ENCODE measurements at places on chromosomes 13 and 19.

DNA sequence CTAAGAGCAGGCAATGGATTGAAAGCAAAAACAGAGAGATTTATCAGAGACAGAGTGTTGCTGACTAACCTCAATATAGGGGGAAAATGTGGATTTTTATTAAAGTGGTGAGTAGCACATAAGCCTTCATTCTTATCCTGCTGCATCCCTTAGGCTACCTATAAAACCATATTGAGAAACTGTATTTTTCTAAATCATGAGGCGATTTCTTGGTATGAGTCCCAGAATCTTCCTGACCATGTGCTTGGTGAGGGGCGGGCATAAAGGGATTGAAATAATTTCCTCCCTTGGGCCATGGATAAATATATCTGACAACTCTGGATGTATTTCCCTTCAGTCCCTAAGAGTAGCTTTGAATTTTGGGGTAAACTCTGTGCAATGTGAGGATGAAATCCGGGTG, 72.8 kb downstream of the EFNB2 start:
- DNase-seq, result no peak

GRCh38 chr19:22622901-22623840, 11.0 kb upstream of the ZNF492 start:
- no peak for DNase-seq

DNA sequence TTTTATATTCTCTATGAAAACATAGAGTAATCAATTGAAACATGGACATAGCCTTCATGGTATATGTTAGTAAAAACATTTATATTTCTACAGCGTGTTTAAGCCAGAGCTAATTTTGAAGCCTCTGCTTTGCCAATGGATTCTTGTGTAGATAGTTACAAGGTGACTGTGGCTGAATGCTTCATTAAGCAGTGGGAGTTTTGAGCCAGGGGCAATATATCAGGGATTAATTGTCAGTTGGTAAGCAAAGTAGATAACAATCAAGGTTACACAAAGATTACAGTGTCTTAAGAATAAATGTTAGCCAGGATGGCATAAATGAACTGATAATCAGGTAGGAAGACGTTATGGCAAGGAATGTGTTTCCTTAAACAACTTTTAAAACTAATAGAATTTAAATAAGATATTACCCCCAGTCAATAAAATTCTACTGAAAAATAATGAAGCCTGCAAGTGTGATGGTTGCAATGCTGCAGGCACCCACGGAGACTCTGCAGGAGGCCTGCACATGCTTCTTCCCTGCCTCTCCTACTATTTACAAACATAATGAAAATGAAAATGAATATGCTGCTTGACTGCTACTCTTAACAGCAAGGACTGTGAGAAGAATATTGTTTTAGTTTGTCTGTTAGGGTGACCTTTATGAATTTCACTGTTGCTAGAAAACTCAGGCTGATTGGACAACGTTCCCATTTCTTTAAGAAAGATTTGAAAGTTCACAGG, 588.5 kb downstream of the GPC5 start:
- no peak for DNase-seq

- no peak for DNase-seq
These were observed 66.4 kb upstream of the PCDH9 start for GRCh38 chr13:67296511-67296910.

DNA sequence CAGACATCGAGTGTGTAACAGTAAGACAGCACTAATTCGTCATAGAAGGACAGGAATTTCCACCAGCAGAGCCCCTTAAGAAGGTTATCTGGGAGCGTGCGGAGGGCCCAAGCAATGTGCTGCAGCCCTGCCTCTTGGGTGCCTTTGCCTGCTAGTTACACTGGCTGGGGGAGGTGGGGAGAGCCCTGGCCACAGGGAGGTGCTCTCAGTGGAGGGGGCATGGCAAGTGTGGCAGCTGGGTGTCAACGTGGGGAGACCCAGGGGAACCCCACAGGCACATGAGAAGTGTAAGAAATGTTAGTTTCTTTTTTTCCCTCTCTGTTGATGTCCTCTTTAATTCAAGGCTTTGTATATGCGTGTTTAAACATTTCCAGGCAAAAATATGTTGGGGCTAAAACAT, 50.9 kb upstream of the TMTC4 start:
- DNase-seq, result no peak

- no peak for DNase-seq
These were observed 777.1 kb downstream of the LIG4 start for GRCh38 chr13:107438251-107438650.

GRCh38 chr19:18999896-19000620, 33.3 kb downstream of the SUGP2 start:
- no peak for DNase-seq

- DNase-seq, result no peak
These were observed 11.6 kb upstream of the ASF1B start for GRCh38 chr19:14147797-14148605.

GRCh38 chr13:24097667-24098066, 62.9 kb upstream of the SPATA13 start:
- no peak for DNase-seq

GRCh38 chr13:27172495-27172842, 858 bp upstream of the USP12 start:
- no peak for DNase-seq

DNA sequence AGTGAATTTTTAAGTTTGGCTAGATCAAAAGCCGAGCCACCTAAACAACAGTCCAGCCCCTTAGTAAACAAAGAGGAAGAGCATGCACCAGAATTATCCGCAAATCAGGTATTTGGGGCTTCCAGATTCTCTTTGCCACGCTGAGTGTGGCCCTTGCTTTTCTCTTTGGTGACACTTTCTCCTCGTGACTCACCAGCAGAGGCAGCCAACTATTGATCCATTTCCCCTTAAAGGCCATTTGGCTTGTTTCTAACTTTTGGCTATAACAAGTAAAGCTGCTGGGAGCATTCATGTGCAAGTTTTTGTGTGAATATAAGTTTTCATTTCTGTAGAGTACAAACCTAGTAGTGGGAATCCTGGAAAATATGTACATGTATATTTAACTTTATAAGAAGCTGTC, 17.6 kb upstream of the WDR88 start:
- no peak for DNase-seq

- no peak for DNase-seq
These were observed 83.4 kb downstream of the GPR12 start for GRCh38 chr13:26677156-26677555.

GRCh38 chr19:47002106-47002766, 17.4 kb upstream of the NPAS1 start:
- no peak for DNase-seq

GRCh38 chr19:12607631-12608030, 3.0 kb downstream of the ZNF490 start:
- DNase-seq, result no peak

DNA sequence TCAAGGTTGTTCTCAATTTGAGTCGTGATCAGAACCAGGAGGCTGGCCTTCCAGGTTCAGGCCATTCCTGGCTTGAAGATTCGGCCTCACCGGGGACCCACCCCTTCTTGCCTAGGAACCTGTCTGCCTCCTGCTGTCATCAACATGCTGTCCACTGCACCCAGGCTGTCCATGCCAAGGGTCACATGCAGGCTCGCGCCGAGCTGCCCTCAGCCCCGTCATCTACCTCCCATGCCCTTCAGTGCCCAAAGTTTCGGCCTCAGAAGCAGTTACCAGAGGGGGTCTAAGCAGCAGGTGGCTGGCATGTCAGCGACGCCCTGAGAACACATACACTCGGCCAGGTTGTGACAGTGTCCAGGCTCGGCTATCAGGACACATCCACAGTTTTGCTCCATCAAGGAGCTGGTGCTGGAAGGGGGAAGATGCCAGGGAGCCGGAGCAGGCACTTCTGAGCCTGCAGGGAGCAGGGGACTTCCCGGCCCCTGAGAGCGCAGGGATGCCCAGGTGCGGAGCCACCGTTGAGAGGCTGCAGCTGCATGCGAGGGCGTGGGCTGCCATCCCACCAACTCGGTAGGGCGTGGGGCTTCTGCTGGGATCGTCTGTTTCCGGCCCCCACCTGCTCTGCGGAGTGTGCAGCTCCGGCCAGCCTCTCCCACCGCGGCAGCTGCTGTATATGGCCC, 590.9 kb upstream of the SLITRK5 start:
- DNase-seq, result no peak

GRCh38 chr13:59337070-59337469, 826.7 kb downstream of the DIAPH3 start:
- DNase-seq, result no peak

GRCh38 chr13:36673352-36673751, 468 bp upstream of the SERTM1 start:
- DNase-seq, result no peak

GRCh38 chr13:95243207-95243606, 58.0 kb downstream of the ABCC4 start:
- DNase-seq, result no peak

DNA sequence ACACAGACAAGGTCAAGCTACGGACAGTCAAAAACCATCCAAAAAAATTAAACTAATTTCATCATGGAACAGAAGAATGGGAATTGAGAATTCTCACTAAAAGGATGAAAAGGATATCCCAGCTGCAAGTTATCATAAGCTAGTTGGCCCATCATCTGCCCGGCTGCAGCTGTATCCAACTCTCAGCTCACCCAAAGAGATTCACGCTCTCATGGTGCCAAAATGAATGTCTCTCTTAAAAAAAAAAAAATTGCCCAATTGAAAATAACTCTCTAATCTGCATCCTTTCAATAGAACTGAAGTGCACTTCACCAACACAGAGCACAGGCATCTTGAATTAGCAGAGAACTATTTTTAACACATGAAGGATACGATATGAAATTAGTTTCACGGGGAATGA, 20.0 kb downstream of the ENOX1 start:
- no peak for DNase-seq

DNA sequence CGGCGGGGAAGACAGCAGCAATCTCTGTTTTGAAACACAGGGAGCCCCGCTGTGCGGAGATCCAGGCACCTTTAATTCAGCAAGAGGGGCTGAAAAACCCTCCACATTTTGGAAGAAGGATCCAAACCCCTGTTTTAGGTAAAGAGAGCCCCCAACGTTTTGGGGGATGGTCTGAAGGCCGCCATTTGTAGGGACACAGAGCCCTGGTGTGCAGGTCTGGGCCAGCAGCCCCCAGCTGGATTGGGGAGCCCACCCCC, 3.5 kb upstream of the HOOK2 start:
- DNase-seq, result no peak

GRCh38 chr19:33194886-33195644, 935 bp downstream of the LRP3 start:
- DNase-seq, result no peak

DNA sequence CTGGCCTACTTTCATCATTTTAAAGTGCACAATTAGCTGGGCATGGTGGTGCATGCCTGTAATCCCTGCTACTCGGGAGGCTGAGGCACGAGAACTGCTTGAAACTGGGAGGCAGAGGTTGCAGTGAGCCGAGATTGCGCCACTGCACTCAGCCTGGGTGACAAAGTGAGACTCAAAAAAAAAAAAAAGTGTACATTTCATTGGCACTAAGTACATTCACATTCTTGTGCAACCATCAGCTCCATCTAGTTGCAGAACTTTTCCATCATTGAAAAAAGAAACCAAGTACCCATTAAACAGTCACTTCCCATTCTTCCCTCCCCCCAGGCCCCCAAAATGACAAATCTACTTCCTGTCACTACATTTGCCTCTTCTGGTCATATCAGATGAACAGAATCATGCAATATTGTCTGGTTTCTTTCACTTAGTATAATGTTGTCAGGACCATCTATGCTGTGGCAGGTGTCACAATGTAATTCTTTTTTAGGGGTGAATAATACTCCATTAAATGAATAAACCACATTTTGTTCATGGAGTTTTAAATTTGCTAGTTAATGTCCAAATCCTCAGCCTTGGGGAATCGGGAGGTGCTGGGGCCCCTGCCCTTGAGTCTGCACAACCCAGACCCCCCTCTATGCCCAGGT, 7.4 kb upstream of the SIGLEC11 start:
- no peak for DNase-seq

DNA sequence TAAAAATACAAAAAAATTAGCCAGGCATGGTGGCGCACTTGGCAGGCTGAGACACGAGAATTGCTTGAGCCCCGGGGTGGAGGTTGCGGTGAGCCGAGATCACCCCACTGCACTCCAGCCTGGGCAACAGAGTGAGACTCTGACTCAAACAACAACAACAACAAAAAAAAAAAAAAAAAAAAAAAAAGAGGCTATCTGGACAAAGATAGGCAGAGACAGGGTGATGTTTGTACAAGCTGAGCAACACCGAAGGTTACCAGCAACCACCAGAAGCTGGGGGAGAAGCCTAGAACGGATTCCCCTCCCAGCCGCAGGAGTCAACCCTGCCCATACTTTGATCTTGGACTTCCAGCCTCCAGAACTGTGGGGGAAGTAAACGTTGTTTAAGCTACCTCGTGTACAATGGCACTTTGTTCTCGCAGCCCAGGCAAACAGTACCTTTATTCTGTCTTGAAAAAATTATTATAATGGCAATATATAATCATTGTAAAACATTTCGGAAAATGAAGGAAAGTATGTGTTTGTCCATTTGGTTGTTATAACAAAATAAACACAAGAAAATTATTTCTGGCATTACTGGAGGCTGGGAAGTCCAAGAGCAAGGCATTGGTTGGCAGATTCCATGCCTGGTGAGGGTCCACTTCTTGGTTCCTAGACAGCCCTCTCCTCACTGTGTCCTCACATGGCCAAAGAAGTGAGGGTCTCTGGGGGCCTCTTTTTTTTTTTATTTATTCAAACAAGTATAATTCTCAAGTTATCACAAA, 39.8 kb upstream of the LATS2 start:
- DNase-seq, result no peak

GRCh38 chr19:33660410-33661124, 38.8 kb downstream of the CHST8 start:
- DNase-seq, result no peak

DNA sequence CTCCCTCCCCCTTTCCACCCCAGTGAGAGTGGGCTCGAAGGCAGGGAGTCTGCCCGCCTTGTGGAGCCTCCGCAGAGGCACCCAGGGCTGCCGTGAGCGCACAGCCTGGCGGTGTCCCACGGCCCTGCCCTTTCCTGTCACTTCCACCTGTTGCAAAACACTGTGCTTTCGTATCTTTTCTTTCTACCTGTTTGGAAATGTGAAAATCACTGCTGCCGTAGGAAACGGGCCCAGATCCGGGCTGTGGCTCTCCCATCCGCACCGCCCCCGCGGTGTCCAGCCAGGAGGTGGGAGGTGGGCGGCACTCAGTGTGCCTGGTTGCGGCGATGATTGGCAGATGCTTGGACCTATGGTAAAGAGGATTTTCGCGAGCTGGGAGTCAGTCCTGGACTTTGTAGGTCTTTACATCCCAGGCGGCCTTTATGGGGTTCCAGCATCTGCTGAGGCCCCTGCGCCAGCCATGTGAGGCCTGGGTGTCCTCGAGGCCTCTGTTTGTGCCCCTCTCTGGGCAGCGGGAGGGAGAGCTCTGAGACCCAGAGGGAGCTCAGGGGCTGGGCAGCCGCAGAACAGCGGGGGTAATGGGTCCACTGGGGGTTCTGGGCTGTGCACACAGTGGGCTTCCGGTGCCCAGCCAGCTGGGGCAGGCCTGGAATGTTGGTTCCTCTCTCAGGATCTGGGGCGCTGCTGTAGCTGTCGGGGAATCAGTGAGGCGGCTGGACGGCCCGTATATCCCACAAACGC, 6.1 kb downstream of the STK11 start:
- DNase-seq, result no peak

DNA sequence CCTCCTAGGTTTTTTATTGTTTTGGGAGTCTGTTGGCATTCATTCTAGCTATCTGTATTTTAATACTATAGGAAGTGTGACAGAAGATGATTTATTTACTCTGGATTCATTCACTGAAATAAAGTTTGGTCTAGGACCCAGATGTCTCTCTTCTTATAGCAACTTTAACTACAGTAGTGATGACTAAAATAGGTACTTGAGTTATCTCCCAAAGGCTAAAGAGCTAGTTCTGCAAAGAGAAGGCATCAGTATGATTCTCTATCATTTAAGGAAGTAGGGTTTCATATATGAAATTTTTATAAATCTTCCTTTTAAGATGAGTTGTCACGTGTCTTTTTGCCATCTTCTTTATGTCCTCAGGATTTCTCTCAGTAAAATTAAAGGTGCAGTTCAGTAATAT, 507.4 kb downstream of the KCTD12 start:
- no peak for DNase-seq

Measured in NCI-H2081 treated with DMSO at 0.1 percent for 48 hours (cell line).